ENCODE measurements at places on chromosomes 2 and 18. TPM values are rescaled to one million over a fixed set of nuclear protein-coding genes. Genes with fewer than 3 reads are reported as not detected.

GRCh38 chr2:209324281-209324680, 99.6 kb upstream of the MAP2 start:
- H3K4me1 ChIP-seq: peaks cover 6% of the 10 kb centered on the region
- no peak overlapping the region for H3K4me3 ChIP-seq
- H3K27ac ChIP-seq: no peak overlapping the region
- H3K36me3 ChIP-seq: no peaks in the 10 kb centered on the region

- no peak overlapping the region for H3K27ac ChIP-seq
- H3K36me3 ChIP-seq: no peaks in the 10 kb centered on the region
- H3K4me1 ChIP-seq: peaks cover 5% of the 10 kb centered on the region
- DNase-seq: peak; percentile 56
Measured at GRCh38 chr2:222318026-222318711, 19.4 kb upstream of the PAX3 start.

- peak; percentile 52 for DNase-seq
- no peak overlapping the region for H3K4me3 ChIP-seq
- no peak overlapping the region for H3K27ac ChIP-seq
- no peaks in the 10 kb centered on the region for H3K27me3 ChIP-seq
- H3K4me1 ChIP-seq: peaks cover 3% of the 10 kb centered on the region
Measured at GRCh38 chr18:76351961-76352581, 143.0 kb downstream of the ZNF516 start.

DNA sequence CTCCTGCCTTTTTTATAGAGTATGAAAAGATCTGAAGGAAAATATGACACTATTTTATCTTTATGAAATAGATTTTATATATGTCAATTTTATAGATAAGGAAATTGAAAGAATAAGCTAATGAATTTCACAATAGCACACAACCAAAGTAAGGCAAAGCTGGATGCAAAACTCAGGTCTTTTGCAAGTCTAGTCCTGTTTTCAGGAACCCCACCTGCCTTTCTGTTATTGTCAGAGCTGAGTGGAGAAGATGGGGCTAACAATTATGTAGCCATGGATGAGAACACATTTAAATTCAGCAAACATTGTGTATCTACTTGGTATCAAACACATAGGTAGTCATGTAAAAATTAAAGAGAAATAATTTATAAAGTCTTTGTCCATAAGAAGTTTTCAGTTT, 161.5 kb upstream of the ZEB2 start:
- no peaks in the 10 kb centered on the region for H3K36me3 ChIP-seq
- H3K27ac ChIP-seq: no peak overlapping the region
- no peak overlapping the region for H3K4me3 ChIP-seq
- no peak for DNase-seq

DNA sequence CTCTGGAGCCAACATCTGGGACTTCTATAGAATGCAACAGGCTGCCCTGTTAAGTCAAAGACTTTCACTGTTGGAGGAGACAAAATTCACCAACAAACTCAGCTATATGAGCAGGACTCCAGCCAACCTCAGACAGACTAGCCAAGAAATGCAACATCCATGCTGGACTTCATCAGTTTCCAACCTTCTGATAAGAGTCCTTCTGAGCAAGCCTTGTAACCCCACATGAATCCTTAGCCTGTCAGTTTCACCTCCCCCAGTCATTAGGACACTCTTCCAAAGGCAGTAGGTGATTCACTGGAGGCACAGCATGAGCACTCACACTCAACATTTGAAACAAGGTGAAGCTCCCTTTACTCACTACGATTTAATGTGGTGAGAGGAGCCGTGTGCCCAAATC, 5.8 kb downstream of the TBC1D8 start:
- H3K27me3 ChIP-seq: peaks cover 15% of the 10 kb centered on the region
- no peaks in the 10 kb centered on the region for H3K4me1 ChIP-seq
- H3K4me3 ChIP-seq: no peak overlapping the region
- H3K36me3 ChIP-seq: no peaks in the 10 kb centered on the region
- no peak for DNase-seq

GRCh38 chr2:151638191-151638933, 95.9 kb downstream of the NEB start:
- no peak for DNase-seq
- H3K4me1 ChIP-seq: no peaks in the 10 kb centered on the region
- H3K4me3 ChIP-seq: no peak overlapping the region
- H3K36me3 ChIP-seq: no peaks in the 10 kb centered on the region
- H3K27ac ChIP-seq: no peak overlapping the region

DNA sequence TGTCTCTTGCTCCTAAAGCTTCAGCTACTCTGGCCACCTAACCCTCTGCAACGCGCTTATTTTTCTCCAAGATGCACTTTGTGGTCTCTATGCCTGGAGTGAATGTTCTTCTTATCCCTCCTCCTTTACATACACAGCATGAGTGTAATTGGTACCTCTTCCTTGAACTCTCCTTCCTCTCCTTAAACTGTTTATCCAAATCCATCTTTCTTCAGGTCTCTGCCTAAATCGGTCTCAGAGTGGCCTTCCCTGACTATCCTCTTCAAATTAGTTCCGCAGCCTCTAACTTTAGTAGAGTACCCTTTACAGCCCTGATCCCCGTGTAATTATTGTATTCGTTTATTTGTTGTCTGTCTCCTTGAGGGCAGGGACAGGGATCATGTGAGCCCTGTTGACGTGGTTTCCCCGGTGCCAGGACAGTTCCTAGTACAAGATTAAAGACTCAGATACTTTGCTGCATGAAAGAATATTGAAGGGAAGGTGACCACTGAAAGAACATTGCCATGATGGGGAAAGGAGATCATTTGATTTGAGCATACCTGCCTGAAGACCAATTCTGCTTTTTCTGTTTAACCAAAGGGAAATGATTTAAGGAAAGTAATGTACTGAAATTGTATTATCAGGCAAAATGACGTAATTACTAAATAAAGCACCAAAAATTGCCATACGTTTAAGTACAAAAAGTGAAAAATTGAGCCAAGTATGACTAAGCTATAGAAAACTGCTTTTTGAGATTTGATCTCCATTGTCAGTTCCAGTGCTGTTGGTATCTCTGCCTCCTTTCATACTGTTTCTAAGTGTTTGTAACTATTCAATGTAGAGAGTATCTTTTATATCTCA, 1.2 kb downstream of the CNOT9 start:
- DNase-seq: peak; percentile 51
- peaks cover 9% of the 10 kb centered on the region for H3K4me1 ChIP-seq
- H3K27ac ChIP-seq: peak overlapping the region; percentile 96
- peak overlapping the region; percentile 88 for H3K4me3 ChIP-seq
- H3K36me3 ChIP-seq: peaks cover 15% of the 10 kb centered on the region

- H3K4me1 ChIP-seq: peaks cover 13% of the 10 kb centered on the region
- H3K27ac ChIP-seq: no peak overlapping the region
- no peak for DNase-seq
- H3K36me3 ChIP-seq: no peaks in the 10 kb centered on the region
Measured at GRCh38 chr2:233994151-233994550, 56.4 kb upstream of the SPP2 start.

- H3K27me3 ChIP-seq: no peaks in the 10 kb centered on the region
- H3K36me3 ChIP-seq: no peaks in the 10 kb centered on the region
- no peak overlapping the region for H3K27ac ChIP-seq
Measured at GRCh38 chr2:163401481-163401880, 334.3 kb downstream of the FIGN start.

IL1B gene
- not detected for total RNA-seq

FHL2 gene
- total RNA-seq: 115 TPM
